ENCODE measurements at places on chromosomes 7 and 10. TPM values are rescaled to one million over a fixed set of nuclear protein-coding genes. Genes with fewer than 3 reads are reported as not detected.

The MOGAT3 gene
- polyA plus RNA-seq, result not detected

The ITPRID1 gene
- polyA plus RNA-seq, result 0.30 TPM

The GRM3 gene
- not detected for polyA plus RNA-seq

The ACSM6 gene
- 0.68 TPM for polyA plus RNA-seq

The STOX1 gene
- 2.6 TPM for polyA plus RNA-seq

The CRPPA gene
- 0.28 TPM for polyA plus RNA-seq

The CALML5 gene
- 2.4 TPM for polyA plus RNA-seq

The ERVW-1 gene
- not detected for polyA plus RNA-seq

The CNPY1 gene
- polyA plus RNA-seq, result not detected

The FBXL13 gene
- polyA plus RNA-seq, result 6.0 TPM

The PLCE1 gene
- polyA plus RNA-seq, result 2.1 TPM

DNA sequence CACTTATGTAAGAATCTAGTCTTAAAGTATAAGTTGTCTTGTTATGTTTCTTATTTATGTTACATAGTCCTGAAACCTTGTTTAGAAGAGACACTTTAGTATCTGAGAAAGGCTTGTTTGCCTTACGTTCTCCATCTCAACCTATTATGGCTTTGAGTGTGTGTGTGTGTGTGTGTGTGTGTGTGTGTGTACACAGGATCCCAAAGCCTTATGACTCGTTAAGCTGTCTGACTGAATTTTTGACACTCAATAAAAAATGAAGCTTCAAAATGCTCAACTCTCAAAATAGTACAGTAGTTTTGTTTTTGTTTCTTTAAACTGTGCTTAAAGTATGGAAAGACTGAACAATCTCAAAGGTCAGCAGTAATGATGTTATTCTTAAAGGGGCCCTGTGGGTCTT is 18.0 kb downstream of the CALU start:
- DNase-seq, result no peak

DNA sequence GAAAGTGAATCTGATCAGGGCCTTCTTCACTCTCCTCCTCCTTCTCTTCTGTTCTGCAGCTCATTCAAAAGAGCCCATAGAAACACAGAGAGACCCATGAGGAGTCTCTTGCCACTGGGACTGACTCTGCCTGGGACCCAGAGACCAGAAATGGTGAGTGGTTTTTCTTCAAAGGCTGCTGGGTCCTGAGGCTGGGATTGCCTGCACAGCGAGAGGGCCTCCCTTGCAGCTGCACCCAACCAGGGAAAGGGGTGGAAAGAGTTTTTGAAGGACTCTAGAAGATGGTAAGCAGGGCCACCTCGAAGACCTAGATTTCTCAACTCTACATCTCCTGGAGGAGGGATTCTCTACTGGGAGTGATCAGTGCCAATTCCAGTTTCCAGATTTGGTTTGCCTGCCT is 15.5 kb upstream of the HOXA13 start:
- DNase-seq, result no peak

DNA sequence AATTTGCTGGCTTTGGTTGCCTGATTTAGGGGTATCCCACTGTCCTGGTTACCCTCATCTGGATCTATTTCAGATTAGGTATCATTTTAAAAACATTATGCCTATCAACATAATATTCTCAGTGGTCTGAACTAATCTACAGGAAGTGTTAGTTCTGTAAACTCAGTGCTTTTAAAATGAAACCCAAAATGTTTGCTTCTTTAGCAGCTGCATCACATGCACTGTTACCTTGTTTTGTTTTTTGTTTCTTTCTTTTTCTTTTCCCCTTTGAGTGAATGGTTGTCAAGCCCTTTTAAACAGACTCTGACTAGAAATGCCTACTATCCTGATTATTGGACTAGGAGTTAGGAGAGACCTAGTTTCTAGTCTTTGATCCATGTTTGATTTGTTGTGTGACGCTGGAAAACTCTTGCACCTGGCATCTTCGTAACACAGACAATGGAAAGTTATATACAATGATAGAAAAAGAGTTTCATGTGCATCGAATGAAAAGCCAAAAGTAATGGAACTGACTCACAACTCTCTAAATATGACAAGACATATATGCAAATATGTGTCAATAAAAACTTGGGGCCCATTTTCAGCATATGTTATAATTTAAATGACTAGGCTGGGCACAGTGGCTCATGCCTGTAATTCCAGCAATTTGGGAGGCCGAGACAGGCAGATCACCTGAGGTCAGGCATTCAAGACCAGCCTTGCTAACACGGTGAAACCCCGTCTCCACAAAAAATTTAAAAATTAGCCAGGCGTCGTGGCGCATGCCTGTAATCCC is 52.3 kb upstream of the STRIP2 start:
- DNase-seq, result no peak

DNA sequence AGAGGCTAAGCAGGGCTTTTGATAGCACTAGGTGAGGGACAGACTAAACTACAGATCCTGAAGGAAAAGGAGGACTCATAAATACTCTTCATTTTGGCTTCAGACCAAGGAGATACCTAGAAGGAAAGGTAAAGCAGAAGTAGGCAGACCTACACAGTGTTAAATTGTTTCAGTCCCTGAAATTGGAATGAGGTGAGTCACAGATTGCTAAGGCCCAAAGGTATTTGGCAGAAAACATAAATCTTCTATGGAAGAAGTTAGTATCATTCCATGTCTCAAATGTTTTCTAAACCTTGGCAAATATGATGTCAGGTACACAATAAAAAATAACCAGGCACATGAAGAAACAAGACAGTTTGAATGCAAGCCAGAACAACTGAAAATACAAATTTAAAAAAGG is 30.0 kb downstream of the MTERF1 start:
- no peak for DNase-seq

- peak; percentile 46 for DNase-seq
Observed at GRCh38 chr10:93413252-93413689, 68.9 kb downstream of the MYOF start.

- no peak for DNase-seq
Observed at GRCh38 chr7:23898619-23899018, 188.6 kb downstream of the STK31 start.

DNA sequence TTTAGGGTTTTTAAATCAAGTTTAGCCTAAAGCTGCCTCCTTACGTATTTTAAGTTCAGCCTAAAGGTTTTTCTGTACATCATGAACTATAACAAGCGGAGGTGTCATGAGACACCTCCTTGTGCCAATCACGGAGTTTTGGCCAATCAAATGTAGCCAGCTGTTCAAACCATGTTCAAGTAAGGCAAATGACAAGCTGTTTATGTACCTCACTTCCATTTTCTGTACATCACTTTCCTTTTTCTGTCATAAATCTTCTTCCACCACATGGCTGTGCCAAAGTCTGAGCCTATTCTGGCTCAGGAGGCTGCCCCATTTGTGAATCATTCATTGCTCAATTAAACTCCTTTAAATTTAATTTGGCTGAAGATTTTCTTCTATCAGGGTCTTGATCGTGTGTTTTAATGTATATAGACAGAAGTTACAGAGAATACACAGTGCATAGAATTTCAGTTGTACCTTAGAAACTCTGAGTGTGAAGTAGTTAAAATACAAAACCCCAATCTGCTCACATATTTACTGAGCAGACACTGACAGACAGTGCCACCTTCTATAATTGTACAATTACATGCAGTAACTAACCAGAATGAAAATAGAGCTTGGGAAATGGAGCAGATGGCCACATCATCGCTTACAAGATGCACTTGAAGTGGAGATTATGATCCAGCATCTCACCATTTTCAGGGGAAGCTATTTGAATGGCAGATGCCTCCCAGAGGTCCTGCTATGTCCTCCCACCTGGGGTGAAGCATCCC is 76.9 kb upstream of the LANCL2 start:
- DNase-seq, result no peak

- peak; percentile 48 for DNase-seq
Observed at GRCh38 chr7:26398427-26398755, 106.7 kb downstream of the SNX10 start.

DNA sequence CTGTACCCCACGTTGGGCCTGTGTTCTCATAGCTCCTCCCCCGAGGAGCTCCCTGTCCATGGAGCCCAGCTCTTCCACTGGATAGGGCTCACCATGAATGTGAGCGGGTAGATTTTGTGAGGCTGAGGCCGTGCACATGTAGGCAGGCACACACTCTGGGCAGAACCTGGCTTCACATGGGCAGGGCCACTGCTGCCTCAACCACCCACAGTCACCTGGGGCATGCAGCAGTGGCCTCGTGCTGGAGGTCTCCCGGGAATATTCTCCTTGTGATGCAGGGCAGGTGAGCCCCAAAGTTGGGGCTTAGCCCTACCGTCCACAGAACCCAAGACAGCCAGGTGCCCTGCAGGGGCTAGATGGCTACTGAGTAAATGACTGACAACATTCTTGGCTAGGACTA is 116.6 kb downstream of the TMEM130 start:
- DNase-seq, result no peak

GRCh38 chr7:123229426-123229825 is 29.7 kb upstream of the SLC13A1 start:
- no peak for DNase-seq

- no peak for DNase-seq
Observed at GRCh38 chr7:47039904-47040303, 542.0 kb downstream of the TNS3 start.

- no peak for DNase-seq
Observed at GRCh38 chr7:84700563-84701370, 486.1 kb downstream of the SEMA3D start.

GRCh38 chr10:63521416-63522276 is 445 bp downstream of the REEP3 start:
- DNase-seq, result peak; percentile 61

- no peak for DNase-seq
Observed at GRCh38 chr7:104627516-104627915, 299.1 kb downstream of the LHFPL3 start.

- DNase-seq, result peak; percentile 47
Observed at GRCh38 chr10:124547647-124548168, 86.1 kb downstream of the LHPP start.
